Ammon's horn (tissue), 1 donor: ENCODE measurements at places on chromosomes 11 and 22.

DNA sequence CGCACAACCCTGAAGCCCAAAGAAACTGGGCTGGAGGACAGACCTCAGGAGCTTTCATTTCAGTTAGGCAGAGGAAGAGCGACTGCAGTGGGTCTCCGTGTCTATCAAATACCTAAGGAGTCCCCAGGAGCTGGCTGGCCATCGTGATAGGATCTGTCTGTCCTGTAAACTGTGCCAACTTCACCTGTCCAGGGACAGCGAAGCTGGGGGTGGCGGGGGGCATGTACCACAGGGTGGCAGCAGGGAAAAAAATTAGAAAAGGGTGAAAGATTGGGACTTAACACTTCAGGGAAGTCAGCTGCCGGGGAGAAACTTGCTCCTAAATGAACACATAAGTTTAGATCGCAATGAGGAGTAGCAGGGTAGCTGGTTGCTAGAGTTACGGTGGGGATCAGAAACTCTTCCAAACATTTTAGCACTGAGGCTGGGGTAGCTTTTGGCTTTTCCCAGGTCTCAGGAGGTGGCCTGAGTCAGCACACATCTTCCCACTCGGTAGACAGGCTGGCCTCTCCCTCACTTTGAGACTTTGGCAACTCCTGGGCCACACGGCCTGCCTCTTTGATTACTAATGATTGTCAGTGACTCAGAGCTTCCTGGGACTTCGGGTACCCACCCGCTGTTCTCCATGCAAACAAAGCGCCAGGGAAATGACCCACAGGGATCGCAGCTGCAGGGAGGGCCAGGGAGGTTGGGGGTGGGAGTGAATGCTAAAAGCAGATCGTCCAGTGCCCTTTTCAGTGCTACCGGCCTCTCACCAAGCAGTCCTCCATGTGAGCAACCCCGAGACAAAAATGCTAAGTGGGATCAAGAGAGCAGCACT lies 2.9 kb upstream of the MTFP1 start:
- DNase-seq: peak; percentile 74

DNA sequence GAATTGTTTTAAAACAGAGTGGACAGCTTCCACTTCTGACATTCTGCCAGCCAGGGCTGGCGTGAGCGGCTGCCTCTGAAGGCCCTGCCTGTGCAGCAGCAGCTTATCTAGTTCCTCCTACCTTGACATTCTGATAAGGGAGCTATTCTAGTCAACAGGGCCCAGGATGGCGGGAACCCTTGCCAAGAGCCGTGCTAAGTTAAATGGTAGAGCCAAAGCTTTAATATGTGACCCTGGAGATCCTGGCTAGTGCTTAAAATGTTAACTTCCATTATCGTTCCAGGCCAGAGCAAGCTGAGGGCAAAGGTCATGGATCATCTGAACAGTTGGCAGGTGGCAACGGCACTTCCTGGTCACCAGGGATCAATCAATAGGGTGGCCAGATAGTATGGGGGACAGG lies 3.5 kb downstream of the KCNJ5 start:
- no peak for DNase-seq

- no peak for DNase-seq
Observed at GRCh38 chr11:134196756-134197155, 27.0 kb downstream of the NCAPD3 start.

DNA sequence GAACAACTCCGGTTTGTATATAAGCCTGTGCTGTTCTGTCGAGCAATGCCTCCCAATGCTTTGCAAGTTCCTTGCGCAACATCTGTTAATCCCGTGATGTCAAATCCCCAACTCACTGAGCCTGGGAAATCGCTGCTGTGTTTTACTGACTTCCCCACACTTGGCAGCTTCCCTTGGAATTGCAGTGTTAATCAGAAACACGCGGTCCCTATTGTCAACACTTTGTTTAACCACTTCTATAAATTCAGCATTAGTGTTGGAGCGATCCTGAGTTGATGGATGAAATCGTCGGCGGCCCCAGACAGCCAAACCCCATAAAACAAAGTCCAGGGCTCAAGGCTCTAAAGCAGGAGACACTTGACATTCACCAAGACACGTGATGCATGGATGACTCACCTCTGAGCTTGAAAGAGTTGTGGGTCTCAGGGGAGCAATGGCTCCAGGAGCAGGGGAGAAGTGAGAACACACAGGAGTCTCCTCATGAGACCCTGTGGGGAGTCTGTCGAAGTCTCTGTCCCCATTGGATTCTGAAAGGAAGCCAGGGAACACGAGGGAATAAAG lies 555.3 kb downstream of the MIAT start:
- peak; percentile 10 for DNase-seq

DNA sequence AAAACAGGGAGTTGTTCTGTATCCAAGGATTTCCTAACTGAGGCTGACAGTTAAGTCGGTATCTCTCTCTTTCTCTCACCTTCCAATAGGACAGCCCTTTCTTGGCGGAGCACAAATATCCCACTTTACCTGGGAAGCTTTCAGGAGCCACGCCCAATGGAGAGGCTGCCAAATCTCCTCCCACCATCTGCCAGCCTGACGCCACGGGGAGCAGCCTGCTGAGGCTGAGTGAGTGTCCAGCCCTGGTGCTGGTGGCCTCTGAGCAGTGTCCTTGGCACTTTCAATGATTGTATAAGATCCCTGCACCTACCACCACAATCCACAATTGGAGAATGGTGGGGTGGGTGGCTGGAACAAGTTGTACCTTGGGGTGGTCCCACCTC lies 33.7 kb downstream of the CYB5R2 start:
- DNase-seq: no peak

DNA sequence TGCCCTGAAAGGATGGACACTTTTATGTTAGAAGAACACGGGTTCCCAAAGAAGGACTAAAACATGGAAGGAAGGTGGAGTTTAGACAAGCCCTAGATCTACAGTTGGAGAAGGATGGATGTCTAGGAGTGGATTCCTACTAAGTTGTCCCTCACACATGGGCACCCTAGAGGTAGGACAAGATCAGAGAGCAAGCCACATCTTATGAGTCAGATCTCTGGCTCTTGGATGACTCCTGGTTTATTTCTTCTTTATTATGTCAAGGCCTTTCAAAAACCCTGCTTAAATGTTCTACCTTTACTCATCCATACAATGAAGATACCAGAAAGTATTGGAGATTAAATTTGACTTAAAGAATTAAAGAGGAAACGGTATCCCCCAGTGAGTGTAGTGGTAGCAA lies 34.4 kb downstream of the PRCP start:
- no peak for DNase-seq

DNA sequence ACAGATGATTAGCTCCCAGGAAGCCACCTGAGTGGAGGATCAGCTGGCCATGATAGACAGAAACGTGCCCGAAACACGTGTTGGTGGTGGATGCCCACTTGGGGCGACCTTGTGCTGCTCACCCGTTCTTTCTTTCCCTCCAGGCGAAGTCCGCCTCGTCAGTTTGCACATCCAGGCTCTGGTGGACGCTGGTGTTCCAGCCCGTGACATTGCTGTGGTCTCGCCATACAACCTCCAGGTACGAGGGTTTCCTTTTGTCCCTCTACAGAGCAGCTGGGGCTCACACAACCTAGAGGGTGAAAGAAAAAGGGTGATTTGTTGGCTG lies 30.6 kb downstream of the IGHMBP2 start:
- no peak for DNase-seq

GRCh38 chr11:132037956-132038355 lies 667.5 kb downstream of the NTM start:
- DNase-seq: no peak

DNA sequence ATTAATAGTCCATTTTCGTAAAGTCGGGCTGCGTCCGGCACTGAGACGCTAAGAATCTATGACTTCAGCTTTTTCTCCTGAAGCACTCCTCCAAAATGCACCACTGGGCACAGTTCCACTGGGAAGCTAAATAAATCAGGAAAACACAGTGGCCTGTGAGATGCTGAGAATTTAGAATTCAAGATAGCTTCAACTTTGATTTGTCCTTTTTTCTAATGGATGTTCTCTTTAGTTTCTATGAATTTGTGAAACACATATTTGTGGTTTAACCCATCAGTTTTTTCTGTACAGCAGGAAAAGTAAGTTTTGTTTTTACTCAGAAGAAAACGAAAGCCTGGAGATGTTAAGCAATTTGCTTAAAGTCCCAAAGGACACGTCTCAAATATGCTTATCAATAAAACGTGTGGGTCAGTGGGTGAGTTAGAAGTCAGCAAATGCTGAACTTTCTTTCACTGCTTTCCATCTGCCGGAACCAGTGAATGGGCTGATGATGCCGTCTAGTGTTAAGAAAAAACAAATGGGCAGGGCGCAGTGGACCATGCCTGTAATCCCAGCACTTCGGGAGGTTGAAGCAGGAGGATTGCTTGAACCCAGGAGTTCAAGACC lies 40.7 kb upstream of the CLMP start:
- no peak for DNase-seq

GRCh38 chr11:134683860-134684259 lies 271.8 kb upstream of the B3GAT1 start:
- no peak for DNase-seq

- peak; percentile 32 for DNase-seq
Observed at GRCh38 chr22:22343581-22344296, 99.2 kb downstream of the VPREB1 start.

DNA sequence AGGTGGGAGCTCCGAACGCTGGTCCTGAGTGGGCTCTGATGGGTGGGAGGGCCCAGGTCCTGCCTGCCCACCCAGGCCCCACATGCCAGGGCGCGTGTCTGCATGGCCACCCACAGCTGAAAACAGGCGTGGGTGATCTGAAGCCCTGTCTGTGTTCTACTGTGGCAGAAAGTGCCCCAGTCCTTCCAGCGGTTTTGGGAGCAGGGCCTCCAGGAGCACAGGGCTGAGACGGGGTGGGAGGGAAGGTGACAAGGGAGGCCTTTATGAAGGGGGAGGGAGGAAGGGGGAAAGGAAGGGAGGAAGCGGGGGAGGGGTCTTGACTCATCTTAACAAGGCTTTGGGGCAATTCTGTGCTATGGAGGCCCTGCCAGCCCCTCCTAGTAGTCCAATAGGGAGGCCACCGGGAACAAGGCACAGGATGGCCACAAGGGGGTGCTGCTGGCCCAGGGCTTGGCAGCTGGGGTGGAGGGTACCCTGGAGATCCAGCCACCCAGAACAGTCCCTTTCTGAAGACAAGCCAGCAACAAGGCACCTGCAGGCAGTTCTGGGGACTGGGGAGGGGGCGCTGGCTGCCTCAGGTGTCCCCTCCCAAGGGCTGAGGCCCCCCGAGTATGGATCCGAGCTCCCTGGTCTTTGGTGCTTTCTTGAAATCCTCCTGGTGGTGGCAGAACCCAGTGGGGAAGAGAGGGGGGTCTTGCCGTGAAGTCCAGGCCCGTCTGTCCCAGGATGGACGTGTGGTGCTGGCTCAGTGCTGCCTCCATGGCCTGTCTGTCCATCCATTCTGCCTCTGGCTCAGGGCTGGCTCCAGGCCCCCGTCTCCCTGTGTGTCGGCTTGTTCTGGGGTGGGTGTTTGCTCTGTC lies 6.3 kb upstream of the FADS3 start:
- peak; percentile 88 for DNase-seq

DNA sequence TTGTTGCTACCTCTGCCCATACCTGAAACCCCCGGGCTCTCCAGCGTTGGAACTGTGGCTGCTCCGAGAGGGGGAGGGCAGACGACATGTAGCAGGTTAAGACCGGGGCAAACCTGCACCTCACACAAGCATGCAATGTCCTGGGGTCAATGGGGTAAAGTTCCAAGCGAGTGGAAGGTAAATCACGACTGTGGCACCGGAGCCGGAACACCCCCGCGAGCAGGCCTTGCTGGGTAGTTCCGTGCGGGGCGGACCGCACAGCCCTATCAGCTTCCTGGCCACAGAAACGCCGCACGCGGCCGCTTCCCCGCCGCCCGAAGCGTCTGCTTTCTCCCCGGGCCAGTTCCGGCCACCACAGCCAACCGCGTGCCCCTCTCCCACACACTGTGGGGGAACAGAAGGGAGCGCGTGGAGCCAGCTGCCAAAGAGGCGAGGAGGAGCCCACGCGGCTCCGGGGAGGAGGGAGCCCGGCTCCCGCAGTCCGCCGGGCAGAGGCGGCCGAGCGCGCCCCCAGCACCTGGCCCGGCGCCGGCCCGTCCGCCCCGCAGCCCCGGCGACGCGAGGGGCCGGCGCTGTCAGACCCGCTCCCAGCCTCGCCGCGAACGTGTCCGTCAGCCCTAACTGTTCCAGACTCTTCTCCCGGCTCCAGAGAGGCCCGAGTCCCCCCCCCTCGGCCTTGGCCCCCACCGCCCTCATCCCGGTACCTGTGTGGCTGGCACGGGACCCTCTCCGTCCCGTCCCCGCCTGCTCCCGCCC lies 1.6 kb downstream of the SPTBN2 start:
- peak; percentile 33 for DNase-seq

GRCh38 chr11:10601837-10602236 lies 33.4 kb upstream of the LYVE1 start:
- DNase-seq: no peak

- DNase-seq: no peak
Observed at GRCh38 chr22:19527861-19528417, 3.7 kb upstream of the CLDN5 start.

- no peak for DNase-seq
Observed at GRCh38 chr11:112537846-112538330, 277.2 kb upstream of the PLET1 start.

- DNase-seq: no peak
Observed at GRCh38 chr11:125241104-125241503, 76.6 kb downstream of the PKNOX2 start.

GRCh38 chr11:129418039-129418438 lies 42.4 kb downstream of the BARX2 start:
- no peak for DNase-seq

DNA sequence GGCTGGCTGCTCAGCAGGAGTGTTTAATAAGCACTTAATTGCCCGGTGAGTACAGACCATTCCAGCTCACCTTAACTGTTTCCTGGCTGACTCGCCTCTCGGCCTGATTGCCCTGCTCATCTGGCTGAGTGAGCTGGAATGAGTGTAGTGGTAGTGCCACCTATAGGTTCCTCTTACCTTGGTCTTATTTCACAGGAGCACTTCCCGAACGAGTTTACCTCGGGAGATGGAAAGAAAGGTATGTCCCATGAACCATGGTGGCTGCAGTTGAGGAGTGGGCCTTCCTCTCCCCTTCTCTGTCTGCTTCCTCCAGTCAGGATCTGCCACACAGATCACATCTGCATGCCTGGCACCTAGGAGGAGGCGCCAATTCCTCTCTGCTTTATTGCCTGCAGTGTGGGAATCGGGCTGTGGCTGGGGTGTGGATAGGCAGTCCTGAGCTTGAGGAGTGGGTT lies 26.7 kb downstream of the UPB1 start:
- DNase-seq: peak; percentile 46

- DNase-seq: peak; percentile 98
Observed at GRCh38 chr22:28772633-28773460, at the start of gene CCDC117. CCDC117 (plus strand) TSS chr22:28772695; CDS start chr22:28772850, 155 bp downstream.

DNA sequence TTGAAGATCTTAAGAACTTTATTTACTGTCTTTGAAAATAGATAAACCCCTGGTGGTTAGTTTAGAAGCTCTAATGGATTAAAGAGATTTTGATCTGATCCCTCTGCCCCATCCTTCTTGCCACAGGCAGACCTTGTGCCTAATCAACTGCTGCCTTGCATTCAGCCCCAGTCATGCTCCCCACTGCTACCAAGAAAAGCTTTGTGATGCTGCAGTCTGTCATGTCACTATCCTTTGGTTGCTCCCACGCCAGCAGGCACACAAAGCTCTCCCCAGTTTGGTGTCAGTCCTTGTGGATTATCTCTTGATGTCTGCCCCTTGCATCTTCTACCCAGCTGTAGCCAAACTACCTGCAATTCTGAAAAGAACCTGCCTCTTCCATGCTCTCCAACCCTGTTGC lies 112.2 kb downstream of the MTNR1B start:
- DNase-seq: no peak

GRCh38 chr22:48496987-48497650 lies 1330.6 kb downstream of the BRD1 start:
- DNase-seq: no peak

- no peak for DNase-seq
Observed at GRCh38 chr11:45057938-45058646, 88.3 kb upstream of the PRDM11 start.
